ENCODE measurements at places on chromosomes 12 and 14.

GRCh38 chr12:92362126-92362525 is 216.5 kb upstream of the BTG1 start:
- DNase-seq = no peak

DNA sequence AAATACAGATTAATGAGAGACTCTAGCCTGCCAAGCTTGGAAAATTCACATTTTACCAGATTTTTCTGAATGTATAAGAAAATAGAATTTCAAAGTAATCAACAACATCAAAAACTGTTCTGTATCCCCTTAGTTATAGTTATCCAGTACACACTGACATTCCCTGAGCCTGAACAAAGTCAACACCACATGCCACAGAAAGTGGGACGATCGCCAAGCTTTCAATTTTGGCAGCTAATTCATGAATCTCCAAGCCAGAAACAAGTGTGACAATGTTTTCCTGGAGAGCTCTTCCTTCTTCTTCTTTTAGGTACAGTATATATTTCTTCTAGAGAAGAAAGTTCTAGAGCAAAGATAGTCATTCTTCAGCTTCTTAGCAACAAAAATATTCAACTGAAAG is 290.2 kb downstream of the PRKD1 start:
- DNase-seq = no peak

- no peak for DNase-seq
Observed at GRCh38 chr14:74140374-74140850, 55.7 kb downstream of the LIN52 start.

GRCh38 chr14:104813286-104813685 is 12.4 kb downstream of the ZBTB42 start:
- no peak for DNase-seq

GRCh38 chr12:52271158-52271557 is 3.3 kb upstream of the KRT86 start:
- no peak for DNase-seq

DNA sequence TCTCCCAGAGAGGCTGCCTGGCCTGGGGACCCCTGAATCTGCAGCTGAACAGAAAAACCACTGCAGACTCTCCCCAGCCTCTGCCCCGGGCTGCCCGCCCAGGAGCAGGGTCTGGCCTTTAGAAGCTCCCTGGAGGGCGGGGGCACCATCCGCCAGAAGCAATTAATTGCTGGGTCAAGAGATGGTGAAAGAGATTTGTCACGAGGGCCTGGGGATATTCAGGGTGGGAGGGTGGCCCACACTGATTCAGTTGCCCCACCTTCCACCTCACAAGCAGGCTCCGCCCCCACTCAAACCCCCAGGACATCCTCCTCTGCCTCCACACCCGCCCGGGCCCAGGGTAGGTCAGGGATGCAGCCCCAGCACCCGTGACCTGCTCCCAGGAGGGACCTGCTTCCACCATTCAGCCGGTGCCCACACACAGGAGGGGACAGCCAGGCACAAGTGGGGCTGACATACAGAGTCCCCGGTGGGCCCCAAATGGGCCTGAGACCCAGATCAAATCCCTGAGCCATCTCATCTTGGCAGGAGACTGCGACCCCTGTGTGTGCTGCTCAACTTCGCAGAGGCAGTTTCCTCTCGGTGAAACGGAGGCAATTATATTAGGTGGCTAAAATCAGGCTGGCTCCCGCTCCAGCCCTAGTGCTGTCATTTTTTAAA is 23.0 kb downstream of the NCOR2 start:
- no peak for DNase-seq

- DNase-seq = no peak
Observed at GRCh38 chr12:92674500-92674899, 28.3 kb upstream of the PLEKHG7 start.

- DNase-seq = no peak
Observed at GRCh38 chr12:30138483-30138882, 354.7 kb upstream of the TMTC1 start.

GRCh38 chr12:63025116-63025515 is 90.2 kb upstream of the PPM1H start:
- no peak for DNase-seq
